ENCODE measurements at places on chromosomes 7 and 10.

GRCh38 chr10:49488056-49488717 is 50.7 kb downstream of the ERCC6 start:
- no peak for DNase-seq

GRCh38 chr7:151692721-151693120 is 173.0 kb upstream of the RHEB start:
- no peak for DNase-seq

- no peak for DNase-seq
Measured at GRCh38 chr10:119613741-119614140, 17.0 kb upstream of the TIAL1 start.

DNA sequence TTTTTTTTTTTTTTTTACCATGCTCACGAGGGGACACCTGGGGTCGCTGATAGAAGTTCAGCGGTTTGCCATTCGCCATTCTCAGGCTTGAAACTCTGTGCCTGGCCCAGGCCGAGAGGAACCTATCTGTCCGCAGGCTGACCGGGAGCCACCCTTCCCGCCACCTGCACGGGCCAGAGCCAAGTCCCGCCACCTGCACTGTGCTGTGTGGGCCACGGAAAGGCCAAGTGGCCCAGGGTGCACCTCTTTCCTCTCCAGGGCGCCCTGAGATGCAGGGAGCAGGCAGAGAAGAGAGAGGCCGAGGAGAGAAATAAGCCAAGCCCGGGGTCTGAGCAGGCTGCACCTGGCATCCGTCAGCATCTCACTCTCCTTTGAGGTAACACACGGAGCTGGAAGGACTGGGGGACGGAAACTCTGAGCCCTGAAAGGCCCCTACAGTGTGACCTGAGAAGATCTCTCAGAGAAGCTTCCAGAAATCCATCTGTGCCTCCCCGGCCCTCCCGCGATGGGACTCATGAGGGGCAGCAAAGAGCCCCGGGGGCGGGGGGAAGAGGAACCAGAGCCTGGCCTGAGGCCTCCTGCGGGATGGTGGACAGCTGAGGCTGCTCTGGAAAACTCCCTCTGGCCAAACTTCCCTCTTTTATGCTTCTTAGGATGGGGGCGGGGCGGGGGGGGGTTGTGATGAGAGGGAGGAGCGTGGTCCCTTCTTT is 46.6 kb downstream of the PRKAG2 start:
- DNase-seq, result no peak

- DNase-seq, result no peak
Measured at GRCh38 chr7:12961910-12962480, 274.6 kb downstream of the ARL4A start.

DNA sequence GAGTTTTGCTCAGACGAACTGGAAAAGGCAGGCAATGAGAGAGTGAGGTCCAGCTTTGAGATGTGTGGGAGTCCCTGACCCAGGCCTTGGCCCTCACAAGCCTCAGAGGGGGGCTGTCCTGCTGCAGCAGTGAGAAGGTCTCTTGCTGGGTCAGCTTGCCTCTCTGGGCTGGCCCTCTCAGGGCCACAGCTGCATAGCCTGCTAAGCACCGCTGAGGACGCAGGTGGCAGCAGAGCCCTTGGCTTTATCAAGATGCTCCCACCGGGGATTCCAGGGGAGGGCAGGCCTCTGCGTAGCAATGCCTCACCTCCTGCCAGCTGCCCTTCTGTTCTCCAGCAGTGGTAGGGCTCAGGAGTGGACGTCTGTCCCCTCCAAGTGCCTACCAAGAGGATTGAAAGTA is 128.7 kb downstream of the COBL start:
- no peak for DNase-seq

Measured in mucosa of descending colon (tissue), 3 donors.